ENCODE measurements at places on chromosomes 7 and 10.

DNA sequence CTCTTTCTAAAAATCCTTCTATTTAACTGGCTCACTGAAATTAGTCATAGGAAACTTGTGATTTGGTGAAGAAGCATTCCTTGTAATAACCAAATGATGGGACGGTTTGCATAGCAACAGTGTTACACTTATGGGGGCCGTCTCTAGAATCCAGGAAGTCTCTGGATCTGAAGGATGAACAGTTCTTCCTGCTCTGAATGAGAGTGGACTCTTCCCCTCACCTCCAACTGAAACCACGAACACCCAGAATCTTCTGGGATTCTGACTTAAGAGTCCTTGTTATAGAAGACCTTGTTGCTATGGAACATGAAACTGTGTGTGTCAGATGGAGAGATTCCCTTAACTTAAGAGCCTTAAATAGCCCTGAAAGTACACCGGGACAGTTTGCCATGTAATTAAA lies 23.2 kb downstream of the NOLC1 start:
- DNase-seq = no peak

GRCh38 chr10:68318331-68319059 lies 13.4 kb upstream of the HNRNPH3 start:
- no peak for DNase-seq

GRCh38 chr10:12198156-12198555 lies 2.2 kb downstream of the CDC123 start:
- no peak for DNase-seq

DNA sequence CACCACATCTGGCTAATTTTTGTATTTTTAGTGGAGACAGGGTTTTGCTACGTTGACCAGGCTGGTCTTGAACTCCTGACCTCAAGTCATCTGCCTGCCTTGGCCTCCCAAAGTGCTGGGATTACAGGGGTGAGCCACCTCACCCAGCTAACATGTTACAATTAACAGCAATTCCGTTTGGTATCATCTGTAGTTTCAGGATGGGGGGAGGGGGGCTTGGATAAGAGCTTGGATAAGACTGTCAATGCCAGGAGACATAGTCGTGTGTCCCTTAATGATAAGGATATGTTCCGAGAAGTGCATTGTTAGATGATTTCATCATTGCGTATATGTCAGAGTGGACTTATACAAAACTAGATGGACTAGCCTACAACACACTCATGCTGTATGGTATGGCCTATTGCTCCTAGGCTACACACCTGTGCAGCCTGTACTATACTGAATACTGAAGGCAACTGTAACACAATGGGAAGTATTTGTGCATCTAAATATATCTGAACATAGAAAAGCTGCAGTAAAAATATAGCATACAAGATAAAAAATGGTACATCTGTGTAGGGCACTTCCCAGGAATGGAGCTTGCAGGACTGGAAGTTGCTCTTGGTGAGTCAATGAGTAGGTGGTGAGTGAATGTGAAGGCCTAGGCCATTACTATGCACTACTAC lies 103.9 kb upstream of the TNS3 start:
- DNase-seq = no peak

DNA sequence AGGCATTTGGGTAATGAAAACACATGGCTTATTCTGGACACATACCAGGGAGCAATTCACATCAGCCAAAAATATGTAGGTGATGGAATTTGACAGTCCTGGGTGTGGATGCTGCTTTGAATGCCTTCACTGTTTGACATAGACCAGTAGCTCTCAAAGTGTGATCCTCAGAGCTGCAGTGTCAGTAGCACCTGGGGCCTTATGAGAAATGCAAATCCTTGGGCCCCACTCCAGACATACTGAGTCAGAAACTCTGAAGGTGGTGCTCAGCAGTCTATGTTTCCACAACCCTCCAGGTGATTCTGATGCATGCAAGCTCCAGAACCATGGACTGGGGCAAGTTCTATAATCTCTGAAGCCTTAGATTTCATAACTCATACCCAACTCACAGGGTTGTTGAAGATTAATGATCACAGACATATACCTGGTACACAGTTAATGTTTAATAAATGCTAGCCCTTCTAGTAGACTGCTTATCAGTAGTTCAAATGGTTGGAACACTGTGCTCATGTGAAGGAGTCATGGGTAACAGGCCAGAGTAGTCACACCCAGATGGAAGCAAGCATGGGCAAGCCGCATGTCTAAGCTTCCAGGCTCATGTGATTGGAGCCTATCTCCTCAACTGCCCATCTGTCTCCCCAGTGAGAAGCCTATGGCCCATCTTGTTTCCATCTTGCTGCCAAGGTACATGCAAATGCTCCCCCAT lies 715.7 kb downstream of the GRID1 start:
- DNase-seq = no peak

GRCh38 chr7:99473315-99473596 lies 566 bp downstream of the ZNF789 start:
- no peak for DNase-seq

GRCh38 chr7:11910253-11910652 lies 78.3 kb upstream of the THSD7A start:
- no peak for DNase-seq

- no peak for DNase-seq
Observed at GRCh38 chr10:131973160-131973951, 8.4 kb downstream of the BNIP3 start.

DNA sequence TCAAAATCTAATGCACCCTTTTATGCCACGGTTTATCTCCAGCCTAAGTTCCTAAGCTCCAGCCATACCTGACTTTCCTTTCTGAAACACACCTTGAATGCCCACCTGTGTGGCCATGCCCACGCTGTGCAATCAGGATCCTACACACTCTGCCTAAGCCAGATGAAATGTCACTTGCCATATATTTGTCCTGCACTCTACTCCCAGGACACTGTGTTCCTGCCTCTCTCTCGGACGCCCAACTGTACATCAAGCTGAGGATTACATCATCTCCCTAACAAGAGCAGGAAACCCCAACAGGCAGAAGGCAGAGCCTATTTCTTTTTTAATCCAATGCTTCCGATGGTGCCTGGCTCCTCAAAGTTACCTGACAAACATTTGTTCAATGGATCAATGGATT lies 214.6 kb downstream of the SFMBT2 start:
- no peak for DNase-seq

- peak; percentile 19 for DNase-seq
Observed at GRCh38 chr10:31083765-31084184, 52.1 kb upstream of the ZNF438 start.

- DNase-seq = peak; percentile 28
Observed at GRCh38 chr7:38222481-38223096, 44.5 kb downstream of the STARD3NL start.

- DNase-seq = no peak
Observed at GRCh38 chr10:96614515-96614914, 27.7 kb upstream of the TM9SF3 start.

- no peak for DNase-seq
Observed at GRCh38 chr7:99437946-99438572, 539 bp downstream of the PTCD1 start.

DNA sequence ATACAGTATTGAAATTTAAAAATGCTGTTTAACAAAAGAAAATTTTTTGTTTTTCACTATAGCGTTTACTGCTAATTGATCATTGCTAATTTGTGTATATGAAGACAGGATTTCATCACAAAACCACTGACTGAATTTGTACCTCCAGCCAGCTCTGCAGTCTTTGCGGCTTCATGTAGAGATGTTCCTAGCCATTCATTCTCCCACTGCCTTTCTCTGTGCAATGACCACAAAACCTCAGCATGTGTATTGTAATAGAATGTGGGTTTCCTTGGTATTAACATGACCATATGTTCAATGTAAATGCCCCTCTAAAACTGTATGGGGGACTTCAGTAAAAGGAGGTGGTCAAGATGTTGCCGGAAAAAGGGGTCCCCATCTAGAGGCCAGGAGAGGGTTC lies 81.1 kb upstream of the STEAP1B start:
- no peak for DNase-seq

DNA sequence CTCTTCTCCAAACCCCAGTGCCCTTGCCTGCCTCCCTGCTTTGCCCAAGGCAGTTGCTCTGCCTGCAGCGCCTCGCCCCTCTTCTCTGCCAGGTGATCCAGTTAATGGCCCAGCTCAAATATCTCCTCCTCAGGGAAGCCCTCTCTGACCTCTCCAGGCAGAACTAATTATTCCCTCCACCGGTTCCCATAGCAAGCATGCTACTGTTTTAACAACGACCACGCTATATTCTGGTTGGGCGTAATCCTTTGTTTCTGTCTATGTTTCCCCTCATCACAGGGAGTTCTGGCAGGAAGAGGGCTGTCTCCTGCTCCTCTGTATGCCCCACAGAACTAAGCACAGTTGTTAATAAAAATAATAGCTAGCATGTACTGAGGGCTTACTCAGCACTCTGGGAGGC lies 36.8 kb upstream of the R3HCC1L start:
- no peak for DNase-seq

GRCh38 chr10:23412223-23412622 lies 26.7 kb upstream of the OTUD1 start:
- no peak for DNase-seq

DNA sequence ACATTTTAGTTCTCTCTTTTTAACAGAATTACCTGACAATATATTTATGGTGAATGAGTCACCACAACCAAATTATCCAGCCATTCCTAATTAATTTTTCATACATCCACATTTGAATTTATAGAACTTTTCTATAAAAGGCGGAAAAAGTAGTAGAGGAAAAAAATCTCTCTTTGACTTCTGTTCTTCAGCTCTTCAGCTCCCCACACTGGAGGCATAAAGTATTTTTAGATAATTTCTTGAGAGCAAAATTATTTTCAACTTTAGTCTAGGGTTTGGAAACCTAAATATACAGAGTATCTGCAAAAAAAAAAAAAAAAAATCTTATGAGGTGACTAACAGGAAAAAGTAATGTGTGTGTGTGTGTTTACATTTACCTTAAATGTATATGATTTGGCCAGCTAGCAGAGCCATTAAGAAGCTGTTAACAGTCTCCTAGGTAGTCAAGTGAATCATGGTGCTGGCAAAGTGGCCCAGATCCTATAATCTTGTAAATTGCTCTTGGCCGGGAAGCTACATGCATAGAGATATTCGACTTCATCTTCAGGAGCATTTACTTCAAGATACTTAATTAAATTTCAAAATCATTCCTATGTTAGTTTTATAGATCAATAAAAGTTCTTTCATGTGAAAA lies 383.1 kb upstream of the STEAP1 start:
- no peak for DNase-seq

DNA sequence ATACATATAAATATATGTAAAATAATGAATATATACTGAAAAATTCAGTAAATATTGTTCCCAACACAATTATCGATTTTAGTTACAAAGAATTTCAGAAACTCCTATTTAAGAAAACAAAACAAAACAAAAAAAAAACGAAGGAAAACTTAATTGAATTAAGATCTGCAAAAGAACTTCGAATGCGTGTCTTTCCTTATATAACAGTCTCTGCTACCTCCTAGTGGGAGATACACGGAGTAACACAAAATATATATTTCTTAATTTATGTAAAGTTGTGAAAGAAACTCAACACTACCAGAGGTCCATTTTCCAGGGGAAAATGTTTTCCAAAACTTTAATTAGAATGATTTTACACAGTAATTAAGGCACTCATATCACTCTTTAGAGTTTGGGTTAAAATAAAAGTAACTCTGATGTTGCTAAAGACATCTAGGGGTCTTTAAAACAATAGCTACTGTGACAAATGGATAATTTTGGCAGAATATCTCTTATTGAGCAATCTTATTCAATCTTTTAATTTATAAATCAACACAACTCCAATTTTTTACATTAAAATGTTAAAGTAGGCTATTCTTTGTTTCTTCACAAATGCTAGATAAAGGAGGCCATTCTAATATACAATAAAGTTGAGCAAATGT lies 41.6 kb downstream of the NEBL start:
- DNase-seq = no peak

DNA sequence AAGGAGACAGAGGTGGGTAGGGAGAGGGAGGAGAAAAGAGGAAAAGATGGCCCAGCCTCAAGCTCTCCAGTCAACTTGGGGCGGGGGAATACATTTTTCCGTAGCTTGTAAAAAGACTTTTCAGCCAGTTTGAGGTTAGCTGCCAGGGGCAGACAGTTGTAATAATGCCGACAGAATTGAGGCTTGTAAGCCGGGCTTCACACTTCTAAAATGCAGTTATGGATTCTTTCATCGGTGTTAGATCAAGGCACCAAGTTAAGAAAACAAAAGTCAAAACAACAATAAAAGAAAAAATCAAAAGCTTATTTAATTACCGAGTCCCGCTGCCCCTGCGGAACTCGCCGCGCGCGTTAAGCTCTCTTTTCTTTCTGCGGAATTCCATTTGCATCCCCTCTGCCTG lies 448 bp upstream of the EVX1 start:
- no peak for DNase-seq

- no peak for DNase-seq
Observed at GRCh38 chr10:13851906-13852305, 265.1 kb downstream of the PRPF18 start.

GRCh38 chr7:2245883-2246675 lies 4.1 kb downstream of the NUDT1 start:
- DNase-seq = no peak

- DNase-seq = no peak
Observed at GRCh38 chr7:30984359-30985107, 20.8 kb downstream of the GHRHR start.

DNA sequence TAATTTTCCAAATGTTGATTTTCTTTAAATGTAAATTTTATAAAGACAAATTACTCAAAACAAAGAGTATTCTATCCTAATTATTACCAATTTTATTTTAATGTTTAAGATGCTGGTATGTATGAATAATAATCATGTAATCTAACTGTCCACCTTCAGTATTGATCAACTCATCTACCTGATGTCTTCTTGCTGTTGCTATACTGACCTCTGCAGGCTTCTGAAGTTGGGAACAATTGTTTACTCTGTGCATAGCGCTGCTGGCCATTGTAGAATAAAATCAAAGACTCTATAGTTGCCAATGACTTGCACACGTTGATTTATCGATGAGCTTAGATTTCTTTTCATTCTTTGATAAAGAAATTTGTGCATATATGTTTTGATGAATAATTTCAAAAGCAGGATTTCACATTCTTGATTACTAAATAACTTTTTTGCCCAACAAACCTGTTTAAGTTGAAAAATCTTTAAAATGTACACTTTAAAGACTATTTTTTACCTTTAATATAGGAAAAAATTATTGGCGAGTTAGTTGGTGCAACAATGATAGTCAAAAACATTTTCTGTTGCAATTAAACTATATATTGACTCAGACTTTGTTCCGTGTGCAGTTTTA lies 282.3 kb downstream of the TFEC start:
- no peak for DNase-seq

DNA sequence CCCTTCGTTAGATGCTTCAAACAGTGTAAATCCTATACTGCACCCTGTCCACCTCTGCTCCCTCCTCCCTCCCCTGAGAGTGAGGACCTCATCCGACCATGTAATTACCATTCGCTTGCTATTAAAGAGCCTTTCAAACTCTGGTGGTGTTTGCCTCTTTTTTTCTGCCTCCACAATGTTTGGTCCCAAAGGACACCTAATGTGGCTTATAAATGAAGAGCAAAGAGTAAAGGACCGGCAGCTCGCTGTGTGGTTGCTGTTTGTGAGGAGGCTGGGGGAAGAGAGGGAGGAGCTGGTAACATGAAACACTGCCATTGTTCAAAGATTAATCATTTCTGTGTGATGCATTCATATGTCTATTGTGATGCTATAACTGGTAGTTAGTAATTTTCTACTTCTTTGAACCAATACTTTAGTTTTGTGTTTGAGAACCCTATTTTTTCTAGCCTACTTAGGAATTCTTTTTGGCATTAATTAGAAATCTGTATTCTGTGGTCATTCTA lies 27.9 kb downstream of the MTURN start:
- no peak for DNase-seq

- peak; percentile 73 for DNase-seq
Observed at GRCh38 chr7:139095194-139095659, 14.3 kb downstream of the ZC3HAV1 start.

- DNase-seq = no peak
Observed at GRCh38 chr10:60781661-60782060, 3.4 kb downstream of the CDK1 start.

Data from effector CD4-positive, alpha-beta T cell (primary cell).